Effector memory CD4-positive, alpha-beta T cell (primary cell): ENCODE measurements at places on chromosomes 12 and 14.
A peak's percentile ranks its signal among the peaks of the same experiment; 100 is the strongest.

- H3K27me3 ChIP-seq: peaks cover 72% of the 10 kb centered on the region
- peaks cover 12% of the 10 kb centered on the region for H3K4me1 ChIP-seq
- H3K36me3 ChIP-seq: no peaks in the 10 kb centered on the region
- no peak for DNase-seq
Measured at GRCh38 chr14:60508707-60509437, at the start of gene SIX6. SIX6 (plus strand) TSS chr14:60509146; CDS start chr14:60509399, 253 bp downstream.

- peak overlapping the region; percentile 25 for H3K27ac ChIP-seq
Measured at GRCh38 chr12:44863867-44864266, 12.2 kb downstream of the NELL2 start.

DNA sequence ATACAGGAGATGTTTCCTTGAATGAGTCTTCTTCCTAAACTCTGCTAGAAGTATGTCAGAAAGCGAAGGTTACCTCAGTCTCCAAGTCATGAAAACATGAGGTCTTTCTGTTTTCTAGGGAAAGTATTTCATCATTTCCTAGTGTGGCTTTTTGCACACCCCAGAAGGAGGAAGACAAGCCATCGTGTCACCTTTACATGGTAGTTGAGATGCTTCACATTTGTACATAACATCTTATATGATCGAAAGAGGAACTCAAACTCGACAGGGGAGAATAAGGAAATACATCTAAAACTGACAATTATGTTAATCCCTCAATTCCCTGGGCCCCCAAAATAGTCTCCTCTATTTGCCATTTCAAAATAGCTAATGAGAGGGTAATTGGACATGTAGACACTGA, 214.1 kb upstream of the PLEKHG7 start:
- H3K36me3 ChIP-seq: no peaks in the 10 kb centered on the region
- no peak overlapping the region for H3K27ac ChIP-seq
- H3K27me3 ChIP-seq: no peaks in the 10 kb centered on the region
- H3K4me3 ChIP-seq: no peak overlapping the region
- H3K4me1 ChIP-seq: no peaks in the 10 kb centered on the region

GRCh38 chr14:68944162-68944561, 34.9 kb downstream of the ACTN1 start:
- DNase-seq: no peak
- no peaks in the 10 kb centered on the region for H3K4me1 ChIP-seq
- no peak overlapping the region for H3K4me3 ChIP-seq

DNA sequence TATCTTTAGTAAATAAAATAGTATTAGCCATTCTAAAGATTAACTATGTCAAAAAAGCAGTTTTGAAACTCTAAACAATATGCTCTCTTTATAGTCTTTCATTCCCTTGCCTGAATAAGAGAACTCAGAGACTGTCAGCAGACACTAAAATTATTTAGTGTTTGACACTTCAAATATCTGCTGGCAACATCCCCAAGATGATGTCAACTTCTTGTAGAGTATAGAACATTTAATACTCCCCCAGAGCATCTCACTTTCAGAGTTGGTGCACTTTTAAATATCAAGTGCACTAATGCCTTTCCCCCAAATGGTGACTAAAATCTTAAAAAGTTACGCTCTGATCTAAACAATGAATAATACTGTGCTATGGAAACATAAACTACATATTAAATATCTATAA, 374.9 kb downstream of the SLC6A15 start:
- no peak for DNase-seq
- no peak overlapping the region for H3K4me3 ChIP-seq
- H3K27me3 ChIP-seq: no peaks in the 10 kb centered on the region
- H3K4me1 ChIP-seq: no peaks in the 10 kb centered on the region
- H3K36me3 ChIP-seq: no peaks in the 10 kb centered on the region
- H3K27ac ChIP-seq: no peak overlapping the region

GRCh38 chr12:95014554-95014953, 11.1 kb upstream of the NDUFA12 start:
- no peak for DNase-seq
- no peaks in the 10 kb centered on the region for H3K4me1 ChIP-seq
- H3K27ac ChIP-seq: no peak overlapping the region
- H3K27me3 ChIP-seq: no peaks in the 10 kb centered on the region
- H3K4me3 ChIP-seq: no peak overlapping the region

DNA sequence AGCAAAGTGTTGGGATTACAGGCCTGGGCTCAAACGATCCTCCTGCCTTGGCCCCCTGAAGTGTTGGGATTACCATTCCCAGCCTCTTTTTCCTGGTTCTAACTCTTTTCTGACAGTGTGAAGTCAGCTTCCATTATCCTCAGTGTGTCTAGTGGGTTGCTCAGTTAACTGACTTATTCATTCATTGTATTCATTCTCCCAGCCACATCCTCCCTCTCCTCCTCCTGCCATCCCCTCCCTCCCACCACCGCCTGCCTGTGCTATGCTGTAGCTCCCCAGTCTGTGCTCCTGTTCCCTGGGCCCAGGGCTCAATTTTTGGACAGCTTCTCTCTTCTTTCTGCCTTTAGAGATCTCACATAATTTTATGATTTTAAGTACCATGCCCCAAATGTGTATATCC, 19.4 kb downstream of the ATP6V0A2 start:
- H3K27me3 ChIP-seq: no peaks in the 10 kb centered on the region
- H3K36me3 ChIP-seq: peaks cover 72% of the 10 kb centered on the region
- DNase-seq: no peak
- H3K27ac ChIP-seq: no peak overlapping the region

GRCh38 chr14:67633451-67634147, 13.9 kb downstream of the ARG2 start:
- H3K27me3 ChIP-seq: no peaks in the 10 kb centered on the region
- H3K4me3 ChIP-seq: no peak overlapping the region
- H3K27ac ChIP-seq: no peak overlapping the region
- DNase-seq: no peak
- H3K36me3 ChIP-seq: no peaks in the 10 kb centered on the region
- no peaks in the 10 kb centered on the region for H3K4me1 ChIP-seq

DNA sequence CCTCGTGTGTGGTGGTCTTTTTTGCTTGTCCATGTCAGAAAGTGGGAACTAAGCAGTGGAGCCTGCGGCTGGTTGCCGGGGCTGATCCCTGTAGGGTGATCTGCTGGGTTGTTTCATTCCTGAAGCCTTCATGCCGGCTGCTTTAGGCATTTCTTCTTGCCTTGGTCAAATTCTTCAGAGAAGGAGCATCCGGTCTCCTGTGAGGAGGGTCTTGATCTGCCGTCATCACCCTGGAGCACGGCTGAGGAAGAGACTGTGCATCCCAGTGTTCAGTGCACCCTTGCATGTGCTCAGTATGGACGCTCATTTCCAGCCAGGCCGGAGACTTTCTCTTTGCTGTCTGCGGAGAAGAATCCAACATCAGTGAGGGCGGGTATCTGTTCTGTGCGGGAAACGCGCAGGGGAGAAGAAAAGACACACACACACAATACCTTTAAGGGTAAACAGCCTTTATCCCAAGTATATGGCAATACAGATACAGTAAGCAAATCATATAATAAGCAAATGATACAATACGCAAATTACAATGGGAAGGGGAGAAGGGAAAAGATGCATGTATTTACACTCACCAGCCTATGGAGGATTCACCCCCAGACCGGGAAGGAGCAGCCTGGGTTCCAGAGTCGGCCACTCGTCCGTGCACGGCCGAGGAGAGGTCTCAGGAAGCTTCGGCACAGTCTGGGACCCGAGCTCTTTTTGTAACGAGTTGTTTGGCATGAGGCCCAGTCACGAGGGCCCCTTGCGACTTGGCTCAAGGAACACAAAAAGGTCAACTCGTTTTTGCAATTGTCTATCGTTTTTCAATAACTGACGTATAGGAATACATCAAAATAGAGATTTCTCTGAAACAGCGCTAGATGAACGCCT, 1366.8 kb upstream of the TMEM132C start:
- no peaks in the 10 kb centered on the region for H3K4me1 ChIP-seq
- H3K4me3 ChIP-seq: no peak overlapping the region
- DNase-seq: no peak
- no peaks in the 10 kb centered on the region for H3K36me3 ChIP-seq
